GM19239 (cell line): ENCODE measurements at places on chromosomes 5 and 9.

DNA sequence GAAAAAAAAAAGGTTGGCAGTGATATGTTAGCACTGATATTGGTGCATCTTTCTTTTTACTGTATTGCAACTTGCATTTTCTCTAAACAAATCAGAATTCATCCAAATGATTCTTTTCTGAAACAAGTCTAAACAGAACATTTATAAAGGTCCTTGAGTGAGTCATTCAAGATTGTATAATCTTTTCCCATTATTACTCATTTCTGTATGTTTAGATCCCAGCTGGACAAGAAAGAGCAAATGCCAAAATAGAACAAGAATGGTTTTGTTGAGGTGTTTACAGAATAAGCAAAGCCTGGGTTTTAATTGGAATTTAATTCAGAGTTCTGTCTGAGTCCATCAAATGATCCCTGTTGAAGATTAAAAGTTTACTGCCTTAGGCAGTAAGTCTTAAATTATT, 112.3 kb downstream of the VCAN start:
- no peak for DNase-seq

DNA sequence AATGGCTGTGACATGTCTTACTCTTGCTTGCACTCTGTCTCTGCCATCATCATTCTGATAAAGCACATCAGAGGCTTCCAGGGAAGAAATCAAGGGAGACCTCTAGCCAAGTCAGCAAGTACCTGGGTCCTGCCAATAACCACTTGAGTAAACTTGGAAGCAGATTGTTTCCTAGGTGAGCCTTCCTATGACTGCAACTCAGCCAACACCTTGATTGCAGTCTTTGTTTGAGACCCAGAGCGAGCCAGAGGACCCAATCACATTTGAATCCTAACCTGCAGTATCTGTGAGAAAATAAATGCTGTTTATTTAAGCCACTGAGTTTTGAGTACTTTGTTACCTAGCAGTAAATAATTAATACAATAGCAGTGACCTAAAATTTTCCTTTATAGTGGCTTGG, 356.8 kb upstream of the CHD1 start:
- DNase-seq = no peak

GRCh38 chr9:129285382-129285781, 107.3 kb upstream of the IER5L start:
- no peak for DNase-seq

GRCh38 chr5:3854188-3854821, 258.7 kb downstream of the IRX1 start:
- DNase-seq = no peak

DNA sequence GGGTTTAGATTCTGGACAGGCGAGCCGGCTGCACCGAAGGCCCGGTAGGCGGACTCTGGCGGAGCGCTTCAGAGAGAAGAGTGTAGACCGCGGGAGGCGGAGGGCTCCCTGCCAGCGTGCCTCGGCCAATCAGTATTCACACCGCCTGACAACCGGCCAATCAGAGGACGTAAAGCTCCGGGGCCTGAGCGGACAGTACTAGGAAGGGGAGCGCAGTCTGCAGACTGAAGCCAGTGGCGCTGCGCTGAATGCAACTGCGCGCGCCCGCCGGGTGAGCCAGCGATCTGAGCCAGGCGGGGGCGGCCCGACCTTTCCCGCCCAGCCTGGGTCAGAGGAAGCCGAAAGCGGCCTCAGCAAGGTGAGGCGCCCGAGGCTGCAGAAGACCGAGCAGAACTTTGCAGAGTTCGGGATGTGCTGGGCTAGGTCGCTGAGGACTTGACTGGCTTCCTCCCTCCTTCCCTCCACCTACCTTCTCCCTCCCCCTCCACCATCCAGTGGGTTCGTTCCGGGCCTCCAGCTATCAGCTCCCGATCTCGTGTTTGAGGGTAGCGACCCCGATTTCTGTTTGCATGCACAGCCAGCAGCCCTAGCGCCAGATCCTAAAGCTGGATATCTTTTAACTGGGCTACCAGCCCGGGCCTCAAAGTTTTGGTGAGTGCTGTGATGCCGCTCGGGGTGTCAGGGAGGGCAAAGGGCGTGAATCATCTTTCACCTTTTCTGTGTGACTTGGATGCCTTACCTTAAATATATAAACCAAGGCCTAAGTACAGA, at the start of gene DMRT2:
Gene DMRT2 (plus strand): TSS at position 233 of the 771 bp plus-strand sequence. CDS start 1,257 bp downstream, outside the sequence.
- no peak for DNase-seq

- no peak for DNase-seq
Observed at GRCh38 chr9:78292026-78292425, 4.9 kb upstream of the PSAT1 start.

DNA sequence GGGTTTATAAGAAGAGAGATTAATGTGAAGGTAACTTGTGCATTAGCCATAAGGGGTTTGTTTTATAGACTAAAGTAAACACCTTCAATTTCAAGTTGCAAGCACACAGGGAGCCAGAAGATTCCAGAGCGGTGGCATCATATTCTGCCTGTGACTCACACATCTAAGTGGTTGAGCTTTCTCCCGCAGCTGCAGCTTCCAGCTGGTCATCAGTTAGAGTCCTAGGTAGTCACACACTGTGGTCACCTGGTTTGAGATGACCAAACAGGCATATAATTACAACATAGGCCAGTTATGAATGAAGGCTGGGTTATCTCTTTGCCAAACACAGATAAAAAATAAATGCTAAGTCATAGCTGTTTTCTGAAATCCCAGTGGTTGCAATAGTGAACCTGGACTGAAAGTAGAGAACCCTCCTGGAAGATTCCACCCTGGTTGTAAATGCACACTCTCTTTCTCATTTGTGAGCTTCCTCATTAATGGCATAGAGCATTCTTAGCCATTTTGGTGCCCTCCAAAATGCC, 171.3 kb downstream of the GDNF start:
- DNase-seq = no peak

- DNase-seq = no peak
Observed at GRCh38 chr5:101679816-101680215, 616.3 kb downstream of the SLCO4C1 start.

GRCh38 chr9:95189251-95190098, 128.0 kb downstream of the FANCC start:
- no peak for DNase-seq

DNA sequence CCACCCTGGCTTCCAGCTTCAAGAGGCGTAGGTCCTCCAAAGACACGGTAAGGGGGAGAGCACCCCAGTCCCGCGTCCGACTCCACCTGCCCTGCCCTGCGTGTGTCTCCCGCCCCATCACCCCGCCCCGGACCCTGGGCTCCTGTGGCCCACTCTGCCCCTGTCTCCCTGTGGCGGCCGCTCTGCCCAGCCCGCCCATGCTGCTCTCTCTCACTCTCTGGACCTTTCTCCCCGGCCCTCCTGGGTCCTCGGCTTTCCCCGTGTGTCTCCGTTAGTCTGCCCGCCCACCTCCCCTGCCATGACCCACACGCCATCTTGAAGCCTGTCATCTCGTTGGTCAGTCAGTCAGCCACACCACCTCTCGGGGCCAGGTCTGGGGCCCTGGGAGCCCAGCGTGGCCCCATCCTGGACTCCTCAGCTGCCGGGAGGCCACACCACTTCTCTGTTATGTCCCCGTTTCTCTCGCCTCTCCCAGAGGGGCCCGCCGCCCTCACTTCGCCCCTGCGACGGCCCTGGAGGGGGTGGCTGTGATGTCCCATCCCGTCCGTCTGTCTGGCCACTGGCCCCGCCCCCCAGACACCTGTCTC, 4.5 kb downstream of the LRRC26 start:
- no peak for DNase-seq
